ENCODE measurements at places on chromosomes 1 and 21.

GRCh38 chr21:46374761-46375389 is 50.9 kb downstream of the PCNT start:
- no peak for DNase-seq

GRCh38 chr1:85445906-85446305 is 19.1 kb downstream of the DDAH1 start:
- no peak for DNase-seq

- peak; percentile 95 for DNase-seq
These were observed 171.1 kb downstream of the TOMM20 start for GRCh38 chr1:234957330-234958065.

DNA sequence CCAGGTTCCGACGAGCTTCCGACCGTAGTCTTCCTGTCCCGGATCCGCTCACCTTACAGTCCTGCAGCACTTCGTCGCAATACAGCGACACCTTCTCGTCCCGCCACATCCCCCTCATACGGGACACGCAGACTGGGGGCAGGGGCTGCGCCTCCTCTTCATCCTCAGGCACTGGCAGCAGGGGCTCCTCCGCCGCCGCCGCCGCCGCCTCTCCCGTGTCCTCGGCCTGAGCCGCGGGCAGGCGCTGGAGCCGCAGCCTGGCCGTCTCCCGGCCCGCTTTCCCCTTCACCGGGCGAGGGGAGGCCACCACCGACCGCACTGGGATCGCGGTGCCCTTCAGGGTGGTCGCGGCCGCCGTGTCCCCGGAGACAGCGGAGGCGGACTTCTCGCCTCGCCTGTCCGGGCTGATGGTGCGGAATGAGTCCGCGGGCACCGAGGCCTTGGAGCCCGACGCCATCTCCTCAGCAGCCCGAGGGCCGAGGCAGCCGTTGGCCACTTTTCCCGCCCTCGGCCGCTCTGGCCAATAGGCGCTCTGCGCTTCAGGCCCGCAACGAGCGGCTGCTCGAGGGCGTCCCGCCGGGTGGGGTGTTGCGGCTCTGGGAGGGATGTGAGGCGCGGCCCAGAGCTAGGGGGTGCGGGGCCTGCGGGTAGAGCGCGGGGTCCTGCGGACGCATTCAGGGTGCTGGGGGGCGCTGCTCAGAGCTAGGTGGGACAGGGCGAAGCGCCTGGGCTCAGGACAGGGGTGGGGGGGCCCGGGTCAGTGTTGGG is at the start of gene SHCBP1L:
Gene SHCBP1L (minus strand): TSS at position 490 of the 768 bp plus-strand sequence. CDS start 33 bp downstream, at position 457.
- DNase-seq = peak; percentile 32

GRCh38 chr21:39347537-39347936 is 1.4 kb downstream of the HMGN1 start:
- no peak for DNase-seq

DNA sequence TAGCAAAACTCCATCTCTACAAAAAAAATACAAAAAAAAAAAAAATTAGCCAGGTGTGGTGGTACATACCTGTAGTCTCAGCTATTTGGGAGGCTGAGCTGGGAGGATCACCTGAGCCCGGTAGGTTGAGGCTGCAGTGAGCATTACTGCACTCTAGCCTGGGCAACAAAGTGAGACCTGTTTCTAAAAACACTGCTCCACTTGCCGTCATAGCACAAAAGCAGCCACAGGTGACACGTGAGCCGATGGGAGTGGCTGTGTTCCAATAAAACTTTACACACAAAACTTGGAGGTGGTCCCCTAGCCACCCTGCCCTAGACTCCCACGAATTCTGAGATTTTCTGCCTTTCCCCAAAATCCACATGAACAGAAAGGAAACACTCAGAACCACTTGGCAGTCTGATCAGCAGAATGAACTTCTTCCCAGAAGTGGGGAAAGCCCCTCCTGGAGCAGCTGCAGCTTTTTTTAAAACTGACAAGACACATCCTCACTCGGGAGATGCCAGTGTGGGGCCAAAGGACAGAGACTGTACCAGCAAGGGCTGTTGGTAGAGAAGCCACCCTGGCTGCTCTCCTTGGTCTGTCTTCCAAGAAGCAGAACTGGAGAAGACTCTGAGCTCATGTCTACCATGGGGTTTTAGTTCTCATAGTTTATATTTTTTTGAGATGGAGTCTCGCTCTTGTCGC is 23.3 kb downstream of the PLEKHM2 start:
- no peak for DNase-seq

DNA sequence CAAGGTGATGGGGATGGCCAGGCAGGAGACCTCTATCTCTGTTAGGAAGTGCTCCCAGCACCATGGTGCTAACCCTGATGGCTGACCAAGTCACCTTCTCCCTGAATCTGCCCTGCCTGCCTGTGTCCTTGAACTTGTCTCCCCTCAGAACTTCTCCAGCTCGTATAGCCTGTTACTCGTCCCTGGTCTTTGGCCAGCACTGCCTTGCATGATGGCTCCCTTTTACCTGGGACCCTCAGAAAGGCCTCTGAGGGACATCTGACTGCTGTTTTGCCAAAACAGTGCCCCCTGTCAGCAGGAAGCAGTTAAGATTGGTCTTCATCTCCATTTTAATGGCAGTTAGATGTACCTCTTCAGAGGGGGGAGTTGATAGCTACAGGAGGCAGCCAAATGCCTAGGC is 148.3 kb downstream of the RHOU start:
- no peak for DNase-seq

GRCh38 chr1:37265786-37266667 is 208.4 kb upstream of the ZC3H12A start:
- no peak for DNase-seq

GRCh38 chr1:222283147-222283768 is 264.6 kb downstream of the HHIPL2 start:
- peak; percentile 21 for DNase-seq

DNA sequence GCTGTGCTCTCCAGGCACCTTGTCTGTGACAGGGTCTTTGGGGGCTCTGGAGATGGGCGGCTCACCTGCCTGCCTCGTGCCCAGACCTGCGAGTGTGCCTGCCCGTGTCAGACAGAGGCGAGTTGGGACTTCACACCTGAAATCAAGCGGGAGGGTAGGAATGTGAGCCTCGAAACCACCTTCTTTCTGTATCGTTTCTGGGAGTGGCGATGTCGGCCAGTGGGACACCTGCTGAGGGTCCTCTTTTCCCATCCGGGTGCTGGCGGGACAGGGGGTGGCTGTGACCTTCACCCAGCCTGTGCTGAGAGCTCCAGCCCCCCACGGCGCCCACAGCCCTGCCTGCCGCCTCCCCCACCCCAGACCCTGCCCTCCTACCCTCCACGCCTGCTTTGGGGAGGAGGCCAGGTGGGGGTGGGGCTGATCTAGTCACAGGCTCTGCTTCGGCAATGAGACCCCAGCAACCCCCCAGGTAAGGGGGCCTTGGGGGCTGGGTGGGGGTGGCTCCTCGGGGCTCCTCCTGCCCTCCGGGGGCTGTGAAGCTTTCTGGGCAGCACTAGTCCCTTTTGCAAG is 15.6 kb upstream of the FAAP20 start:
- no peak for DNase-seq

DNA sequence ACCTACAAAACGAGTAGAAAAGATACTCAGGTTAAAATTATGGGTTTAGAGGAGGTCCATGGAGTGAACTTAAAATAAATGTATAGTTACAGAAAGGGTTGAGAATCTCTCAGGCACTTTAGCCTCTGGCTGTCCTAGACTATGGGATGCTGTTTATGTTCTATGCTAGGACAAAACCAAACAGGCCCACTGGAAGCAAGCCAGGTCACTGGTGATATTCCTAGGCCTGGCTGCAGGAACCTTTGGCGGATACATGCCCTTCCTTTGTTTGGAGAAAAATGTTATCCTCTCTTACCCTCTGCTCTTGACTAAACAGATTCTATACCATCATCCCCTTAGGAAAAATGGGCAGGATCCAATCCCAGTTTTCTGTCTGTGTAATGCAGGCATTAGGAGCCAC is 90.7 kb upstream of the DUSP10 start:
- no peak for DNase-seq

- DNase-seq = no peak
These were observed 2.8 kb upstream of the C1orf210 start for GRCh38 chr1:43288058-43288784.

- no peak for DNase-seq
These were observed 7.7 kb downstream of the EPHX1 start for GRCh38 chr1:225817611-225818061.

GRCh38 chr1:201042779-201043461 is 19.4 kb upstream of the KIF21B start:
- peak; percentile 64 for DNase-seq

- DNase-seq = no peak
These were observed 50.1 kb downstream of the COQ8A start for GRCh38 chr1:226990133-226990716.

- no peak for DNase-seq
These were observed 33.9 kb downstream of the RUNX3 start for GRCh38 chr1:24896176-24896575.

DNA sequence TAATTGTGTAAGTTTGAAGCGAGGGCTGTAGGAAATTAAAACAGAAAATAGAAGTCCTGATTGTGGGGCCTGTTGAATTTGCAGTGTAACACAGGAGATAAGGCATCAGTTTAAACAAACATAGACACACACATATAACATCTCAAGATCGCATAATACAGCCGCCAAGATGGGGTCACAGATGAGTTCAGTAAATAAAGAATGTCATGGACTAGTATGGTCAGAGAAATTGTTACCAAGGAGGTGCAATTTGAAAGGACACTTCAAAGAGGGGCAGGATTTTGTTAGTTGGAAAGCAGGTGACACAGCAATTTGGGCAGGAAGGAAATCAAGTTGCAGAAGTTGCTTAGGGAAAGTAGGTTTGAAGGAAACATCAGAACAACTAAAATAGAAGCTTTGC is 450.0 kb downstream of the USP25 start:
- no peak for DNase-seq

DNA sequence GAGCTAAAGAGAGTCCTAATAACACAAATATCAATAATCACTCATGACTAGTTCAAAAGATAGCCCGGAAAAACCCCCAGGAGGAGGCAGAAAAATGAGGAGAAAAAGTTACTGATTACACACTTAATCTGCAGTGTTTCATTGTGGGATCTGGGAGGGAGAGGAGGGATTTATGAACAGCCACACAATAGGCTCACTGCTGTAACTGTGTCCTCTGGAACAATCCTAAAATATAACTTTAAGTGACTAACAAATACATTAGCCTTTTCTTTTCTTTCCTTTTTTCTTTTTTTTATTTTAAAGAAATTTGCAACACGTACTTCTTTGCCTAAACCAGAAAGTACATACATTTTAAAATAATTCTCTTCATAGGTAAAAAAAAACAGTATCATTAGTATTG is 106.3 kb upstream of the LBR start:
- DNase-seq = no peak

DNA sequence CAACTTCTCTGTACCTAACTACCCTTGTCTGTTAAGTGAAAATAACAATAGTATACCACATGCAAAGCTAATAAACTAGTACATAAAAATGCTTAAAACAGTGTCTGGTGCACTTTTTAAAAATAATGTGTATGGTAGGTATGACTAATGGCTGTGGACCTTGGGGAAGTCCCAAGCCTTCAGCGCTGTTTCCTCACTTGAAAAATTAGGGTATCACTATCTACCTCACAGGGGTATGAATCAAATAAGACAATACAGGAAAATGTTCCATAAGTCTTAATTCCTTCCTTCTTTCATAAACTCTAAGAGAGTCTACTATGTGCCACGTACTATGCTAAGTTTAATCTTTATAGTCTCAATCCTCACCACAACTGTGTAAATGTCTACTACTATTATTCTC is 32.0 kb downstream of the EGLN1 start:
- DNase-seq = no peak

- DNase-seq = no peak
These were observed 559.9 kb upstream of the PBX1 start for GRCh38 chr1:163999131-163999530.

- DNase-seq = peak; percentile 24
These were observed 59.1 kb upstream of the ZNF648 start for GRCh38 chr1:182120411-182121258.

GRCh38 chr1:63523738-63524137 is 413 bp downstream of the EFCAB7 start:
- no peak for DNase-seq

- DNase-seq = no peak
These were observed 302.7 kb downstream of the GRIK1 start for GRCh38 chr21:29637134-29637533.

- DNase-seq = no peak
These were observed 31.8 kb upstream of the MAGOH start for GRCh38 chr1:53270107-53270506.

DNA sequence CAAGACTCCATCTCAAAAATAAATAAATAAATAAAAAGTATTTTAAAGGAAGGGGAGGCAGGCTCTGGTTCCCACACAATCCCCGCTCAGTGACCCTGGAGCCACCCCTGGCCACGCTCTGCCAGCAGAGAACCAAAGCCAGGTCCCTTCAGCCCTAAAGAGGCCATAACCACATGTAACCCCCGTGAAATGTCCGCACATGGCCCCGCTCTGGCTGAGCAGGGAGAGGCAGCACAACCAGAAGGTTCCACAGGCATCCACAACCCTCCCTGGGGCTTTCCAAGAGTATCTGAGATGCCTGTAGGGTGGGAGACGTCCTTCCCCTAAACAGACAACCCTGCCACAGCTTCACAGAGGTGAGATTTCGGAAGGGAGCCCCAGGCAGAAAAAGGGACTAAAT is 1.4 kb upstream of the ARF1 start:
- DNase-seq = peak; percentile 60

- DNase-seq = peak; percentile 50
These were observed 6.2 kb downstream of the LRRC3 start for GRCh38 chr21:44461464-44462001.

DNA sequence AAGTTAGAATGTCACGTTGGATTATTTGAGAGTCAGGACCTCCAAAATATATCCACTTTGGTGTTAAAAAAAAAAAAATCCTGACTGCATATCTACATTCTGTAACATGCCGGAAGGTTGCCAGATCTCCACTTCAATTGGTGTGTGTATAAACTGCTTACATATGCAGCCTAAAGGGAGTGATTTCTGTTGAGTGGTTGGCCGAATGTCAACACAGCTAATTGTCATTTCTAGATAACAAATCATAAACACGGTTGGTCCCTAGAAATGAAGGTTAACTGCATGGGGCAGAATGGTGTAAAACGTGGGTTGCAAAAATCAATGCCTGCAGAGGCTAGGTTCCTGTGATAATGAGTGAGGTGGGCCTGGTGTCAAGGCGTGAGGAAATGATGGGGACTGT is 15.0 kb upstream of the ROR1 start:
- DNase-seq = no peak

GRCh38 chr21:22889445-22889844 is 1891.2 kb downstream of the NCAM2 start:
- DNase-seq = no peak

- no peak for DNase-seq
These were observed 756 bp upstream of the RBM34 start for GRCh38 chr1:235161685-235162327.

GRCh38 chr1:11960715-11961114 is 19.5 kb upstream of the MFN2 start:
- DNase-seq = no peak

GRCh38 chr1:31300193-31300592 is 3.4 kb downstream of the ZCCHC17 start:
- DNase-seq = no peak

- DNase-seq = no peak
These were observed 149.6 kb downstream of the SEC16B start for GRCh38 chr1:177820213-177820612.

GRCh38 chr1:109338608-109339007 is 31.8 kb upstream of the MYBPHL start:
- DNase-seq = no peak

Data from kidney (tissue), 22 donors.